ENCODE measurements at places on chromosomes 5 and 9.

DNA sequence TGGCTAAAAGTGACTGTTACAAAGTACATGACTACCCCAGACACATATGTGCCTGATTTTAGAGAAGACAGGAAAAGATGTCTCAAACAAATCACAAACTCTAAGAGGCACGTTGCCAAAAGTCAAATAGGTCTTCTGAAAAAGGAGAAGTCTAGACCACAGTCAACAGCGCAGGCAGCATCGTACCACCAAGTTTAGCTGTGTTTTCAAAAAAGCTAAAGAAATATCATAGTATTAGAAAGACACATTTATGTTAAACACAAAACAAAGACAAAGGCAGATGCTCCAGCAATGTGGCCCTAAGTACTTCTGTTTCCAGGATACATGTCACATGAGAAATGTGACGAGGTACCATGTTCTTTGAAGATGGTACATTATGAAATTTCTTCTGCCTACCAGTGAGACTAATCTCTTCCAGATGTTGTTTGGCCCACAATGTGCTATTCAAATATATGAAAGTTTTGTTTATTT, 43.5 kb downstream of the LPAR1 start:
- no peaks in the 10 kb centered on the region for H3K4me1 ChIP-seq
- no peak overlapping the region for H3K27ac ChIP-seq
- no peaks in the 10 kb centered on the region for H3K27me3 ChIP-seq
- H3K36me3 ChIP-seq: no peaks in the 10 kb centered on the region

DNA sequence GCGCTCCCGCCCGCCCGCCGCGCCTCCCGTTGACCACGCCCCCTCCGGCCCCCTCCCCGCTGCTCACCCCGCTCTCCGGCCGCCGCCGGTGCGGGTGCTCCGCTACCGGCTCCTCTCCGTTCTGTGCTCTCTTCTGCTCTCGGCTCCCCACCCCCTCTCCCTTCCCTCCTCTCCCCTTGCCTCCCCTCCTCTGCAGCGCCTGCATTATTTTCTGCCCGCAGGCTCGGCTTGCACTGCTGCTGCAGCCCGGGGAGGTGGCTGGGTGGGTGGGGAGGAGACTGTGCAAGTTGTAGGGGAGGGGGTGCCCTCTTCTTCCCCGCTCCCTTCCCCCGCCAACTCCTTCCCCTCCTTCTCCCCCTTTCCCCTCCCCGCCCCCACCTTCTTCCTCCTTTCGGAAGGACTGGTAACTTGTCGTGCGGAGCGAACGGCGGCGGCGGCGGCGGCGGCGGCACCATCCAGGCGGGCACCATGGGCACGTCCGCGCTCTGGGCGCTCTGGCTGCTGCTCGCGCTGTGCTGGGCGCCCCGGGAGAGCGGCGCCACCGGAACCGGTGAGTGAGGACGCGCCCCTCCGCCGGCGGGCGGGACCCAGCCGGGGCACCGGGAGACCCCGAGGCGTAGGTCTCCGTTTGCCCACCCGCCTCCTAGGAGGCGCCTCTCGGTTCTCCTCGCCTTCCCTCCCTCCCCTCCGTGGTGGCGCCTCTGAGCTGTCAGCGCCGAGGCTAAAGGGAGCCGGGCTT, at the start of gene VLDLR:
Gene VLDLR, plus strand, starts transcription at position 66 of the 739 bp plus-strand sequence. Its CDS starts 403 bp downstream, at position 469.
- no peaks in the 10 kb centered on the region for H3K27me3 ChIP-seq
- peak within 1 kb of the TSS; percentile 80 for H3K4me3 ChIP-seq
- no peak for DNase-seq
- no peaks in the 10 kb centered on the region for H3K36me3 ChIP-seq

DNA sequence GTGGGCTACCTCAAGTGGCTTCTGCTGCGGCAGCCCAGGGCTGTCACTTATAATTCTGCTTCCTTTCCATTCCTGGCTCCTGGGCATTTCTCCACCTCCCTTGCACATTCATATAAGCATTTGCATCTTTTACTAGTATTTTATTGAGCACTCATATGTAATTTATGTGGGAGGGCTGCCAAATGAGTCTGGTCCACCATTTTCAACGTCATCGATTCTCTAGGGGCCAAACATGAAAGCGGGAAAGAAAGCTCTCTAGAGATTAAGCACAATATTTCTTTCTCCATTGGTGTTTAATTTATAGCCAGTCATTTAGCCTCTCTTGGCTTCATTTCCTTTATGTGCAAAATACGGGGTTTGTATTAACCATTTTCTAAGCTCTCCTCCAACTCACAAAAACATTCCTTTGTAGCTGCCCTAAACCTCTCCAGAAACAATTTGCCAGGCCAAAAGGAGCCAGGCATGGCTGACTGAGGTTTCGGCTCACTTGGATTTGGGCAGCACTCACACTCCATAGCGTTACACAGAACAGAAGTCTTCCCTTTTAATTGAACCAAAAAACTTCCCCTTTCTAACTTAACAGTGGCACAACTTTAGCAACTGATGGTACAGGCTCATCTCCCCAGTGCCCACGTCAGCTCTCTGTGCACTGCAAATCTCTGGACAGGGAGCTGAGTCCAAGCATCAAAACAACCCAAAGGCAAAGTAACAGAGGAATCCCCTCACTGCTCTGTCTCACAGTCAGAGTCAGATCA, 183.5 kb downstream of the ROR2 start:
- H3K27ac ChIP-seq: no peak overlapping the region
- H3K36me3 ChIP-seq: no peaks in the 10 kb centered on the region
- no peaks in the 10 kb centered on the region for H3K4me1 ChIP-seq
- no peak for DNase-seq

DNA sequence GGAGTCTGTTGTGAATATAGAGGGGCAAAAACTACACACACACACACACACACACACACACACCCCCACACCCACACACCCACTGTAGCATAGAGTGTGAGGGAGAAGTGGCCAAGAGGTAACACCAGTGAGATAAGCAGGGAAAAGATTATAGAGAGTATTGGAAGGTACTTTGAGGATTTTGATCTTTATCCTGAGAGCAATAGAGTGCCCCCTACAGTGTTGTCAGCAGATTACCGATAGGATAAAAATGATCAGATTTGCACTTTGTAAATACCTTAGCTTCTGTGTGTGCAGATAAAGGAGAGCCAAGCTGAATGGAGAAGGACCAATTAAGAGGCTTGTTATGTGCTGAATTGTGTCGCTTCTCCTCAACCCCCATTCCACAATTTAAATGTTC, 32.3 kb downstream of the ERCC6L2 start:
- H3K4me1 ChIP-seq: no peaks in the 10 kb centered on the region
- DNase-seq: no peak
- no peak overlapping the region for H3K4me3 ChIP-seq

- H3K4me1 ChIP-seq: no peaks in the 10 kb centered on the region
- H3K36me3 ChIP-seq: no peaks in the 10 kb centered on the region
- H3K4me3 ChIP-seq: no peak overlapping the region
- no peak overlapping the region for H3K27ac ChIP-seq
These were observed 115.7 kb downstream of the NFIB start for GRCh38 chr9:14198047-14198840.

DNA sequence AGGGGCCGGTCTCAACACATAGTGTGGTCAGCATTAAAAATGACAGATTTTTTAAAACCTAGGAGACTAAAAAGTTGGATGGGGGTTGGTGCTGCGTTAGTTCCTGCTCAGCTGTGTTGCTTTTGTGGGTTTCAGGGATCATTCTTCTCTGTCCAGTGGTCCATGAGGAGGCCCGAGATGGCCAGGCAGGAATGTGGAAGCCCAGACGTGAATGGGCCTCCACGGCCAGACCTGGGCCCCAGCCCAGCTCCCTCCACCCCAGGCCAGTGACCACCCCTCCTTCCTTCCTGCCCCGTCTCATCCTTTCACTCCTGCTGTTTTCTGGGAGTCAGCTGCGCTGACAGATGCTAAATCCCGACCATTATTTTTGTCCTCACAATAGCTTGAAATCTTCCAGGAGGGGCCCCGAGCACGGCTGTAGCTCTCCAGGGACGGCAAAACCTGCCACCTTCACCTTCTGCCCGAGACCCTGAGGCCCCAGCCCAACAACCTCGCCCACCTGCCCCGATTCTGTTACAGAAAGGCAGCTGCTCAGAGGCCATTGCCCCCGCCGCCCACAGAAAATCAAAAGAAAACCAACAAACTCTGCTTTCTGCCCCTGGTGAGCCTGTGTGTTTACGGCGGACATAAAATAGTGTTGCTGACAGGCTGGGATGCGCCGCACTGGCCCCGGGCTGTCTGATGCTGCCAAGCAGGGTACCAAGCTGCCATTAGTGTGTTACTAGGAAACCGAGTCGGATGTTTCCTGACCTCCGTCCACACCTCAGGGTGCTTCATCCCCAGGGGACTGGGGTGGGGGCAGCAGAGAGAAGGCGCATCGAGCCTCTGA, 83.7 kb upstream of the SARDH start:
- H3K4me3 ChIP-seq: no peak overlapping the region
- no peaks in the 10 kb centered on the region for H3K36me3 ChIP-seq
- H3K4me1 ChIP-seq: peaks cover 15% of the 10 kb centered on the region
- no peaks in the 10 kb centered on the region for H3K27me3 ChIP-seq
- no peak for DNase-seq
- no peak overlapping the region for H3K27ac ChIP-seq

- no peaks in the 10 kb centered on the region for H3K27me3 ChIP-seq
- DNase-seq: peak; percentile 1
- no peaks in the 10 kb centered on the region for H3K4me1 ChIP-seq
- H3K27ac ChIP-seq: no peak overlapping the region
- H3K36me3 ChIP-seq: no peaks in the 10 kb centered on the region
- H3K4me3 ChIP-seq: no peak overlapping the region
These were observed 914.2 kb upstream of the CDH6 start for GRCh38 chr5:30279237-30279636.

DNA sequence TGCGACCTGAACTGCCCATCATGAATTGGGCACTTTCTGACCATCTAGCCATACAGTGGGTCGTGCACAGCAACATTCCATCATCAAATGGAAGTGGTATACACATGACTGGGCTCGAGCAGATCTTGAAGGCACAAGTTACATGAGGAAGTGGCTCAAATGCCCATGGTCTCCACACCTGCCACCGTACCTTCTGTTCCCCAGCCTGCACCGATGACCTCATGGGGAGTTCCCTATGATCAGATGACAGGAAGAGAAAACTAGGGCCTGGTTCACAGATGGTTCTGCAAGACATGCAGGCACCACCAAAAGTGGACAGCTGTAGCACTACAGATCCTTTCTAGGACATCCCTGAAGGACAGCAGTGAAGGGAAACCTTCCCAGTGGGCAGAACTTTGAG, 21.8 kb downstream of the MTMR12 start:
- DNase-seq: no peak
- H3K27ac ChIP-seq: no peak overlapping the region
- H3K4me3 ChIP-seq: no peak overlapping the region
- H3K36me3 ChIP-seq: no peaks in the 10 kb centered on the region
